ENCODE measurements at places on chromosomes 3 and 15.
A peak's percentile ranks its signal among the peaks of the same experiment; 100 is the strongest.

GRCh38 chr15:80380154-80380553, 24.0 kb upstream of the ARNT2 start:
- DNase-seq: no peak

GRCh38 chr3:99332718-99333117, 305.7 kb upstream of the COL8A1 start:
- DNase-seq: no peak

DNA sequence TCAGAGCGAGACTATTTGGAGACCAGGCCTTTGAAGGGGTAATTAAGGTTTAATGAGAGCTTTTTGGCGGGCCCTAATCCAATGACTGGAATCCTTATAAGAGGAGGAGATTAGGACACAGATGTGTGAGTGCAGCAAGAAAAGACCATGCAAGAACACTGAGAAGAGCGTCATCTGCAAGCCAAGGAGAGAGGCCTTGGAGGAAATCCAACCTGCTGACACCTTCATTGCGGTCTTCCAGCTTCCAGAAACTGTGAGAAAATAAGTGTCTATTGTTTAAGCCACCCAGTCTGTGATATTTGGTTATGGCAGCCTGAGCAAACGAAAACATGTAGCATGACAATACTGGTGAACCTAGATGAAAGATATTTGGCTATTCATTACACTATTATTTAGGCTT, 23.0 kb upstream of the MUSTN1 start:
- DNase-seq: no peak

DNA sequence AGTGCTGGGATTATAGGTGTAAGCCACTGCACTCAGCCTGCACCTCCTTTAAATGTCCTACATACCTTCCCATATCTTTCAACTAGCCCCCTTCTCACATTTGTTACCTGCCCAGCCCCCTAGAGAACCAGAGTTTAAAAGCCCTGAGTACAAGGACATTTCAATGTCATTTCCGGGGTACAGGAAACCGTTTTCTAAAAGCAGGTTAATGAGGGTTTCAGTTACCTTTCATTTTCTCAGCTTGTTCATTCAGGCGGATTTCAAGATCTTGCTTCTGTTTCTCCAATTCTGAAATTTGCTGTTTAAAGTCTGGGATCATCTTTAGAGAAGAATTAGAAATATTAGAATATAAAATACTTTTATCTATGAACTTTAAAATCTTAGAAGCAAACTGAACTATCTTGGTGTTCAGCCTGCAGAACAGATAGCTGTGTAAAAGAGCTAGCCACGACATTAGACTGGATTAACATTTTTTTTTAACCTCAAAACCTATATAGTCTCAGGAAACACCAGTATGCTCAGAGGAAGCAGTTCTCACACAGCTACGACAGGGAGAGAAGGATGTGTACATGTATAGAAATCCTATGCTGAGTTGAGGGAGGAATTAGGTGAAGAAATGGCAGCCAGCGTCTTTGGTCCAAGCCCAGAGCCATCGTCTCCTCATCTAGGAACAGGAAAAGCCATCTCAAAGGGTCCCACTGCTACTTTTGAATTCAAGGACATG, 29.9 kb upstream of the GNB5 start:
- DNase-seq: no peak

GRCh38 chr15:35499723-35500122, 46.2 kb downstream of the DPH6 start:
- DNase-seq: no peak

DNA sequence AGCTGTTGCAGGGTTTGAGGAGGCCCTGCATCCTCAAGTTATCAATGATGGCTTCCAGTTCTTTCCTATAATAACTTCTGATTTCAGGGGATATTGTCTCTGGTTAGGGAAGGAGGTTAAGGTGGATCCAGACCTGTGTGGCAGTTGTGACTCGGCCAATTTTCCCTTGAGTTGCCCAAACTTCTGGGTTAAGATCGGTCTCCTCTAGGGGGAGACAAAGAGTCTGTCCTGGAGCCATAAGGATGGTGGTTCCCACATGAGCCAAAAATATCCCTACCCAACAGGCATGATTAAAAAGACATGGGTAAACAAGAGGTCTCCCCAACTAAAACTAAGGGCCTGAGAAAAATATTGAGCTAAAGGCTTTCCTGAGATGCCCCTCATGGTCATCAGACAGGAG, 227.5 kb upstream of the MDFIC2 start:
- DNase-seq: no peak

- peak; percentile 24 for DNase-seq
Observed at GRCh38 chr3:116770815-116771450, 61.4 kb downstream of the TUSC7 start.

GRCh38 chr15:35842631-35843030, 296.7 kb upstream of the DPH6 start:
- no peak for DNase-seq

DNA sequence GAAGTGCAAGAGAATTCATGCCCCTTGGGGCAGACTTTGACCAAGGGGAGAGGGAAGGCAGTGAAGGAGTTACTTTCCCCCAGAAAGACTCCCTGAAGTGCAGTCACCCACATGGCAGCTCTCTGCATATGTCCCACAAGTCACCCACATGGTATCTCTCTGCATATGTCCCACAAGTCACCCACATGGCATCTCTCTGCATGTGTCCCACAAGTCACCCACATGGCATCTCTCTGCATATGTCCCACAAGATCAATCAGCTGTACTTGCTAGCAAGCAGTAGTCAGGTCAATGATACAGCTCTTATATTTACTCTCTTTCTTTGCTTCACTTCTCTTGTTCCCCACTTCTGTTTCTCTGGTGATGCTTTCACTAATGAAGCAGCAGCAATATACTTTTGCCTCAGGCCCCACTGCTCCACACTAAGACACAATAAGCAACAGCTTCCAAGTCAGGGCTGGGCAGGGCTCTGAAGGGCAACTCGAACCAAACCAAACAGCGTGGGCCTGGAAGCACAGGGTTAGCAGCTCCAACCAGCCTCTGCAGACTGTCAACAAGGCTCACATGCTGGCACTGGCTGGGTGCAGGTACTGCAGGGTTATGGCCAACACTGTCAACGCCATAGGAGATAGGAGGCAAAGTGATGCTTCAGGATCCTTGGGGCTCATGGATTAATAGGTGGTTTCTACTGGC, 46.7 kb downstream of the THBS1 start:
- DNase-seq: no peak

GRCh38 chr3:13420831-13421765, 976 bp upstream of the NUP210 start:
- DNase-seq: peak; percentile 47

DNA sequence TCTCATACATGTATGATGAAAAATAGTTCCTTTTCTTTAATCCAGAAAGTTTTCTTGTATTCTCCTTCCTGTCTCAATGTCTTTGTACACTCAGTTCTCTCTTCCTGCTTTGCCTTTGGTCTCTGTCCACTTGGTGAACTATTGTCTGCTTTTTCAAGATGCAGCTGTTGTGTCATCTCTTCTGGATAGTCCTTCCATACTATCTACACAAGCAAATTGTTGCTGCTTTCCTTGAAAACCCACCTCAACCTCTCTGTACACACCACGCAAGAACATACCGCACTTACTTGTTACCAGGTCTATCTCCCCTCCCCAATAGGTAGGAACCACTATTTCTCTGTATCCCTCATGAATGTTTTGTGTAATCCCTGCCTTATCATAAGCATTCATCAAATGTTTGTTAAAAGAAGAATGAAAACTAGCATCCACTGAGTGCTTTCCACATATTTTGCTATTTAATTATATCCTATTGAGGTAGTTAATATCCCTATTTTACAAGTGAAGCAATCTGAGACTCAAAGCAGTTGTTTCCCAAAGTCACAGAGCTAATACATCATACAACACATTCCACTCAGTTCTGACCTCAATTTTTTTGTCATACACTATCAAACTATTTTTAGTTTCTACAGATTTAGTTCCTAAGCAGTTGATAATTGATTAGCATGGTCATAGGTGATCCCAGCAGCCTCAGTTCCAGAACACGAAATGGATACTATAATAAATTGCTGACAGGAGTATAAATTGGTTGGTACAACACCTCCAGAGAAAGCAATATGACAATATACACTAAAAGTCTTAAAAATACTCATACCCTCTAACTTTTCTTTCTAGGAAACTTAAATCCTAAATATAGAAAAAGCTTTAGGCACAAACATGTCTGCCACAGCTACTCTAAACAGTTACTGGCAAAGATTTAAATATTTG, 19.6 kb downstream of the HACL1 start:
- DNase-seq: no peak

DNA sequence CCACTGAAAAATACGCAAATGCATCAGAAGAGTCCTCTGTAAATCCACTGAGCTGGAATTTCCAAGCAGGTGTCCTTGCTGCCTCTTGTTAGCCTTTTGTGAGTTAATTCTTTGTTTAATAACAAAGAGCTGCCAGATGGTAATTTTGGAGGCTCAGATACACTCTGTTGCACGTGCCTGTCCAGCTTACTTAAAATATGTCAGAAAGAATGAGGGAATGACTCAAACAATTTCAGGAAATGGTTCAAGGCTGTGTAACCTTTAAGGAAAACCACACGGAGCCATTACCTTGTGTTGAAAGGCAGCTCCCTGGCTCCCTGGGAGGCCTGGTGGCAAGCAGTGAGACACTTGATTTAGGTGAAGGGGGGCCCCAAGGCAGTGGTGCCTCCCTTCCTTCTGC, 302.2 kb upstream of the CTDSPL start:
- no peak for DNase-seq

- DNase-seq: no peak
Observed at GRCh38 chr3:127038923-127039581, 56.1 kb downstream of the PLXNA1 start.

GRCh38 chr3:150868282-150868681, 37.0 kb downstream of the MINDY4B start:
- no peak for DNase-seq

- DNase-seq: no peak
Observed at GRCh38 chr15:62106096-62106495, 39.3 kb downstream of the C2CD4A start.

DNA sequence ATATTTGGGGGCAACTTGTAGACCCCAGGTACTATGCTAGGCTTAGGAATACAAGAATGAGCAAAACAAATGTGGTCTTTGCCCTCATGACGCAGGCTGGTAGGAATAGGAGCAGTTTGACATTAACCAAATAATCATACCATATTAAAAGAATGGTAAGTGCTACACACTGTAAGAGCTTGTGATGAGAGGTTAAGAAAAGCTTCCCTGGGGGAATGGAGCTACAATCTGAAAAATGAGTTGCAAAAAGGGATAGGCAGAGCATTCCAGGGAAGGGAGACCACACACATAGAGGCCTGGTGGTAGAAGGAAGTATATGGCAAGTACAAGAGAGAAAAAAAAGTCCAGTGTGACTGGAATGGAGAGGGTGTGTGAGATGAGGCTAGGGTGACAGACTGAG, 37.3 kb downstream of the TMOD3 start:
- no peak for DNase-seq

GRCh38 chr3:196423044-196423781, 9.0 kb downstream of the UBXN7 start:
- no peak for DNase-seq

GRCh38 chr15:97234851-97235610, 725.5 kb upstream of the ARRDC4 start:
- DNase-seq: no peak

DNA sequence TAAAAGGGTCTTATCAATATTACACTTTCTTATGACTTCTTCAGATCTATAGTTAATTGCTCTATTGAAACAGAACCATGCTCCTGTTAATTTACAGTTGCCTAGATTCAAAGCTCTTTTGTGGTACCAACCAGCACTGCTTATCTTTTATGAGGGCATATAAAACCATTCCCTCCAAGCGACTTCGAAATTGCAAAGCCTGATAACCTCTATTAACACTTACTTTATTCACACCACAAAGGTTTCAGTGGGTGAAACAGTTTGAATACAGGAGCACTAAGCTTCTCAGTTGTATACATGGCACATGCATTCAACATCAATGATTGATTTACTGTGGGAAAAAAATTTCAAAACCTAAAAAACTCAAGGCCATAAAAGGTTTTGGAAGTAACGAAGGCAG, 74.9 kb upstream of the PPIB start:
- no peak for DNase-seq

DNA sequence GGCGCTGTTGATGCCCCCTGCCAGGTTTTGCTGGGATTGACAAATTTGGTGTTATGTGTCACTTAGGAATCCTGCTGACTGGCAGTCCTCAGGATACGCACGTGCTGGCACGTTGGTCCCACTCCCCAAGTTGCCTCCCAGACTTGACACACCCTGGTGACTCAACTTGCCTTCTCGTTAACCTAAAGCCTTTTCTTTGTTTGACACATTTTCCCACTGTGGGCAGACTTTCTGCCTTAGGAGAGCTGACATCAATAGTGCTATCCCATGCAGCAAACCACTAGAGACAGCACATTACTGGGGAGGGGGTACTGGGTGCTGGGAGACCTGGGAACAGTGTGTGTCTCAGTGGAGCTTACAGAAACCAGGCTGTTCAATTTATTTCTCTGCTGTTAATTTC, 104.3 kb downstream of the OXNAD1 start:
- DNase-seq: no peak

DNA sequence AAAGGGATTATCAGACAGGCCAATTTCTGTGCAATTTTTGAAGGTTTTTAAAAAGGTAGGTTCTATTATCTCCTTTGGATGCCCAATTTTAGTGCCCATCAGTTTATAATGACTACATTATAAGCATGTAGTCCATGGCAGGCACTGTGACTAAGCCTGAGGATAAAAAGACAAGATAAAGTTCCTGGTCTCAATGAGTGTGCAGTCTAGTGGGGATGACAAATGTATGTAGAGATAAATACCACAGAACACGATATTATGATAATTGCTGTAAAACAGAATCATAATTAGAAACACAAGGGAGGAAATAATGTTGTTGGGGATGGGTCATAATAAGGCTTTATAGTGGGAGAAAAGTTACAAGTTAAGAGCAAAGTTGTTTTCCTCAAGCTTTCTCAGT, 163.1 kb downstream of the ZNF385D start:
- no peak for DNase-seq

GRCh38 chr3:29430558-29430971, 149.7 kb downstream of the RBMS3 start:
- DNase-seq: no peak

GRCh38 chr3:156579427-156579851, 24.5 kb upstream of the SSR3 start:
- DNase-seq: no peak

GRCh38 chr15:34841262-34841725, 45.9 kb upstream of the ACTC1 start:
- no peak for DNase-seq

- no peak for DNase-seq
Observed at GRCh38 chr3:141412936-141413354, 44.6 kb downstream of the ZBTB38 start.
